Activated CD8-positive, alpha-beta memory T cell treated with anti-CD3 and anti-CD28 coated beads for 4 hours (primary cell): ENCODE measurements at places on chromosomes 5 and 9.

- no peak for DNase-seq
These were observed 410.1 kb upstream of the SMARCA2 start for GRCh38 chr9:1604942-1605560.

- DNase-seq = no peak
These were observed 43.4 kb upstream of the TMC1 start for GRCh38 chr9:72477930-72478518.

GRCh38 chr5:176825957-176826356, 15.6 kb downstream of the UNC5A start:
- DNase-seq = no peak

DNA sequence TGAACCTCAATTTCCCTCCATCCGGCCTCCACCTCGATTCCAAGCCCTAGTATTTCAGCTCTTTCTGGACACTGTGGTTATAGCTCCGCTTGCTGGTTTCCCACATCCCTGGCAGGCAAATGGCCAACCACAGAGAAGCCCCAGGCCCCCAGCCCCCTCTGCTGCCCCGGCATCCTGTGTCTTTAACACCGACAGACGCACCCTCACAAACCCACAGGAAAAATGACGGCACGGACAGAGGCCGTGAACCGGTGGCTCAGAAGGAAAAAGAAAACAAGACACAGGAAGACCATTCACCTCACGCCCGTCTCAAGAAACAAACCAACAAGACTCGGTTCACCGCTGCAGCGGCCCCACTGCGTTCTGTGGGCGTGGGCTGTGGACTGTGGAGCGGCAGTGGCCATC, 1.5 kb upstream of the CLIC3 start:
- no peak for DNase-seq

DNA sequence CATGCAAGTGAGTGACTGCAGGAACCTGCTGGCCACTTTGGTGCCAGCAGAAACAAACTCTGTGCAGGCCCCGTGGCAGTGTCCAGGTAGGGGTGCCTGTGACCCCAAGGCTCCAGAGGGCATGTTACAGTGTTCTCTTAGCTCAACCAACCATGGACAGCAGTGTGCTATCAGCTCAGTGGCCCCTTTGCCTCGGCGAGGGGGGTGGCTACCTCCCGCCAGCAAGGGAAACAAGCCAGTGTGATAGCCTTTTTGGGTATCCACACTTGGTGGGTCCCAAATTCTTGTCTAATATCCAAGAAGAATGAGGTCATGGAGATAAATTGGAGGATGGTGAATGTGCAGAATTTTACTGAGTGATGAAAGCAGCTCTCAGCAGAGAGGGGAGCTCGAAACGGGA, 298.6 kb upstream of the SLC30A5 start:
- no peak for DNase-seq

- no peak for DNase-seq
These were observed 22.1 kb upstream of the FCN1 start for GRCh38 chr9:134939836-134940235.

DNA sequence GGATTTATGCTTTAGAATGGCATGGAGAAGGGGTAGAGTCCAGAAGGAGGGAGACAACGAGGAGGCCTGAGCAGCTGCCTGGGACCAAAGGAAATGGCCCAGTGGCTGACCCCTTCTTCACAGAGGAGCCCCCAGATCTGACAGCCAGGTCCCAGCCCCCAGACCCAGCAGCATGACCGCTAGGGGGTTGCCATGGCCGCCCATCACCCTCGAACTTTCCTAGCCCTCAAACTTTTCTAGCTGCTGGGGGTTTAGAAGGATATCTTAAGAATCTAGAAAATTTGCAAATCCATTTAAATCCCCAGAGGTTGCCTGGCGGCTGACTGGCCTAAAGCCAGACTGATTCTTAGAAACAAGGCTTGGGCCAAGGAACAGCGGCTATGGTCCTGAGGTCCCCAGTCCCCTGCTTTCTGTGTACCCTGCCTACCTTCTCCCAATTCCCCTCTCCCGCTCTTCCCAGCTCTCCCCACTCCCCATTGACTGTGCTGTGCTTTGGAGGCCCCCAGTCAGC, 972 bp downstream of the PDGFRB start:
- DNase-seq = no peak

- no peak for DNase-seq
These were observed 23.4 kb downstream of the IL33 start for GRCh38 chr9:6239048-6239461.

- no peak for DNase-seq
These were observed 481.8 kb upstream of the ARRDC3 start for GRCh38 chr5:91864962-91865361.

GRCh38 chr9:128191406-128192046, at the start of gene CIZ1:
Gene CIZ1 (minus strand): TSS chr9:128191572. CDS start chr9:128190857, 715 bp downstream.
- DNase-seq = peak; percentile 39

DNA sequence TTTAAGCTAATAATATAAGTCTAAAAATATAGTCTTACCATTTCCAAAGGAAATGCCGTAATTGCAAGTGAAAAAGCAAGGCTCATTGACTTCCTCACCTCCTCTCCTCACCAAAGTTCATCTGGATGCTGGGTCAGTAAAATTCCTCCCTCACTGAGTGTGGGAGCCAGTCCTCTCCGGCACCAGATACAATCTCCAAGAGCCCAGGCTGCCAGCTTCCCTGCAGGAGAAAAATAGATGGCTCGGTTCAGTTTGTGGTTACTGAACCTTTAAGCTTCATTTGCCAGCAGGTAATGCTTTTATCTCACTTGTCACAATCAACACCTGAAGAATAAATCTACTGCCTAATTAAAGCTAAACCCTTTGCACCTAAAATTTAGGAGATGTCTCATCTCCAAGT, 115.3 kb upstream of the VLDLR start:
- no peak for DNase-seq

GRCh38 chr5:88826646-88827585, 56.1 kb downstream of the MEF2C start:
- DNase-seq = no peak

DNA sequence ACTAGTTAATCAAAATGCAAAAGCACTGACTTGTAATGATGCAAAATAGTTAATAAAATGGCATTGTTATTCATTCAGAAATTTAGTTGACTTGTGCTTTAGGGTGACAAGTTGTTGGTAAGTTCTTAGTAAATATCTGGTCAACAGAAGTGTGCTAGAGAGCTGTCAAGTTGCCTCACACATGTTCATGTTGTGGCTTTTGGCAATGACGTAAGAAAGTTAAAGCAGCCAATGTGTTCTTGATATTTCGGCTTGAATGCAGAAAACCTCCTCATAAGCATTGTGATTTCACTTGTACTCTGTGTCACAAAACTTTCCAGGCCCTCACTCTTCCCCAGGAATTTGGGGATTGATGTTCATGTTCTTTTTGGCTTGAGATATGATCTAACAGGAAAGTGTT, 626.7 kb downstream of the PRR16 start:
- no peak for DNase-seq

DNA sequence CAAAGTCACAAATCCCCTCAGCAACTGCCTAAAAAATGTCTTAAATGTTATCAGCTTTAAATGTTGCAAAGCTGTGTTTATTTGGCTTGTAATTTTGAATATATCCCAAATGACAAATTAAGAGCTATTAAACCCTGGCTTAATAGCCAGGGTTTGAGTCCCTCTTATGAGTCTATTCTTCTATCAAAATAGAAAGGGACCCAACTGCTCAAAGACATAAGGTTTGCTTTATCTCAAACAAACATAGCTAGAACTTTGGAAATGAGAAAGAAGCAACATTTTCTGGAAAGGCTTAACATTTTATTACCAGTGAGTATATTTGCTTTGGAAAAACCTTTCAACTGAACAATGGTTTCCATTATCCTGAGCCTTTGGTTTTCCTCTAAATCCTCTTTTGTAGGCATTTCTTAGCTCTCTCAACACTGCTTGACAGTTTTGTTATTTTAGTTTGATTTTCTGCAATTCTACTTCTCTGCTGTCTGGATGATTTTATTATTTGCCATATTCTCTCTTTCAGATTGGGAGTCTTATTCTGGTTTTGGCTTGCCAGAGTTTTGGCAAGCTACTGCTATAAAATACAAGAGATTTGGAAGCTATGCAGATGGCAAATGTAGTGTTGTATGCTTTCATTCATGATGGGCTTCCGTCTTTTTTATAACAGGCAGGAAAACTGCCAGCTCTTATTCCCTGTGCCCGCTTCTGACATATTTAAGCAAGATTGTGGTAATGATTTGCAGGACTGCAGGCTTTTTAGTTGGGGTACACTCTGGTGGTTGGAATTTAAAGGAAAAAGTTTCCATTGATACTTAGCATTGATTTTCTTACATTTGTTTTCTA, 734.9 kb downstream of the DTWD2 start:
- no peak for DNase-seq

DNA sequence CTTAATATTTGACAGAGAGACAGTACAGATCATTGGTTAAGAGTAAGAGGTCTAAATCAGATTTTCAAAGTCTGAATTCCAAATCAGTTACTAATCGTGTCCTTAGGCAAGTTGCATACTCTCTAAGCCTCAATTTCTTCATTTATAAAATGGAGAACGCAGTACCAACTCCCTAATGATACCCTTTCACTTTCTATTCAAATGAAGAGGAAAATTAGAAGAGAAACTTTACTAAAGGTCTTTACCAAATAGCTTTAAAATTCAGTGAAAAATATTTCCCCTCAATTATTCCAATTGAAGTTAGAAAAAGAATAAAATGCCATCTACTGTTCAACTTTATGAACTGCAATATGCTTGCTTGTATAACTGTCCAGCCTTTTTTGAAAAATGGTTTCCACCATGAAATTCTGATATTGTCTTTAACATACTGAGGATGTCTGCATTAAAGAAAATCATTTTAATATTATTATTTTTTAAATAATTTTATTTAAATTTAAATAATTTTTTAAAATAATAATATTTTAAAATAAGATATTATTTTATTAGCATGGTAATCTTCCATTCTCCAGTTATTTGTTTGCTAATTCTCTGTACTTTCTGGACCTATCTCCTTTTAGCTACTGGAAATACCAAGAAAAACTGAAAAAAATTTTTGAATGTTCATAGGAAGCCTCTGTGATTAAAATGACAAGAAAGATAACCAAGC, 36.0 kb downstream of the POC5 start:
- no peak for DNase-seq

DNA sequence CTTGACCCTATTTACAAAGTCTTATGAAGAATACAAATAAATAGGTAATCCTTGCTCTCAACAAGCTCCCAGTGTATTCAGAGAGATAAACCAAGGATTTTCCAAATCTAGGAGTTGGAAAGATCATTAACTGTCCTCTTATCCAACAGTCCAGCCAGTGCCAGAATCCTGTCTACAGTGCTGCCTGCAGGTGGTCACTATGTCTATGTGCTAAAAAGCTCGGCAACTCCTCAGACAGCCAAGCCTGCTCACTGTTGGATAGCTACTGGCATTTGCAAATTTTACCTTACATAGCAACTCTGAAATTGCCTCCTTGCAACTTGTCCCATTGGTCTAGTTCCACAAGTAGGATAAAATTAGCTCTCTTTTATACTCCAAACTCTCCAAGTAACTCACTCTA, 187.4 kb downstream of the DCP2 start:
- no peak for DNase-seq

DNA sequence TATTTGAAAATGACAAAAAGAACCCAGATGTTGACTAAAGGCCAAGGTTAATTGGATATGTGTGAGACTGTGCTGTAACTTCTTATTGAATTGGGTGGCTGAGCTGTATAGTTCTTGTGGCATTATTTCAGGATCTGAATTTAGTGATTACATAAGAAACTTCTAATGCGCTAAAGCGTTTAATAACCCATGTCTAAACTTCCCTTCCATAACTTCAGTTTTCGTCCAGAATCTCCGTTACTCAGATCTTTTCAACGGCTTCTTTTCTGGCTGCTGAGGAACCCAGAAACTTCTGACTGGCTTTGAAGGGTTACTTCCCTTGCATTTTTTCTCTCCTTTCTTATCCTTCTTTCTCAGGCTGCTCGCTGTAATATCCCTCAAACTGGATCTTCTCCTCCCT, 28.1 kb upstream of the C9orf72 start:
- DNase-seq = no peak

GRCh38 chr9:3840311-3840710, 314.5 kb upstream of the RFX3 start:
- no peak for DNase-seq

- DNase-seq = no peak
These were observed 103.8 kb upstream of the LIFR start for GRCh38 chr5:38660194-38660668.

DNA sequence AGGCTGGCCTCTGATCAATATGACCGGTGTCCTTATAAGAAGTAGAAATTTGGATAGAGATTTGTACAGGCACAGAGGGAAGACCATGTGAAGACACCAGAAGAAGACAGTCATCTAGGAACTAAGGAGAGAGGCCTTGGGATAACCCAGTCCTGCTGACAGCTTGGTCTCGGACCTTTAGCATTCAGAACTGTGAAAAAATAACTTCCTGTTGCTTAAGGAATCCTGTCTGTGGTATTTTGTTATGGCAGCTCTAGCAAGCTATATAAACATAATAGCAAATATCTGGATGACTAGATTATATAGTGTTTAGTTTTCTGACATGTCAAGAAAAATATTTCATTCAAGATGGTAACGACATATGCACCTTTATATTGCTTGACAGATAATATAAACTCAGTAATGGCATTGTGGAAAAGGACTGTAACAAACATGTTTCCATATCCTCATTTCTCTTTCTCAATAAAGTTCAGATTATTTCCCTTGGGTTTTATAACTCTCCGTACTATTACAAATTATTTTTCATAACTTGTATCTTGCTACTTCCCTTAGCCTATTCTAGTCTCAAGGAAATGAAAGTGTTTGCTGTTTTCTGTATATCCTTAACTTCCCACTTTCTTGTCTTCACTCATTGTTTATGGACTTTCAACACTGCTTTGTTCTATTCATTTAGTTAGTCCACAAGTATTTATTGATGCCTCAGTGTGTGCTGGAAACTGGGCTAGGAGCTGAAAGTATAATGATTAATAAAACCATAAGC, 62.4 kb downstream of the KIAA1958 start:
- no peak for DNase-seq

DNA sequence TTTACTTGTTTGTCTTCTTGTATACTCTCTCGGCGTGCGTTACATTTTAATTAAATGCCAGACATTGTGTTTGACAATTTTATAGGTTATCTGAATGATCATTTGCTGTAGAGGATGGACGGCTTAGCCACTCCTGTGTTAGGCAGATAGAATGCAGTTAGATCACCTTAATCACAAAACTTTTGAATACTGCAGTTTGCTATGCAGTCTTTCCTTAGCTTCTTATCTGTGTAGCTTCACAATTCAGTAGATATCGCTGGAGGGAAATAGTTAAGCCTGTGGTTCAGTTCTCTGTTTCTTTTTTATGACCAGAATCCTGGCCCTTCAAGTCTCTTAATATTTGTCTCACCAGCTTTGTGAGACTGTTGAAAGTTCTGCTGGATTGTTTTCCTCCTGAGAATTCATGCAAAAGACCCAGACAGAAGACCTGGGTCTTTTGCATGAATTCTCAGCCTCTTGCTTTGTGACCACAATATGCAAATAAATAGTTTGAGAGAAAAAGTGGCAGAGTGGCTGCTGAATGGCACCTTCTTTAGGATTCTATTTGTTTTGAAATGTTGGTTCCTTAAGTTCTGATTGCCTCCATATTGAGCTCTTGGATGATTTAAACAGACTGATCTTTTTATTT, 40.2 kb downstream of the RASA1 start:
- no peak for DNase-seq
